Stimulated activated CD8-positive, alpha-beta memory T cell treated with anti-CD3 and anti-CD28 coated beads, Interleukin-7, amount 100 ng/mL, for 1 hour (primary cell): ENCODE measurements at places on chromosomes 2 and 18.
A peak's percentile ranks its signal among the peaks of the same experiment; 100 is the strongest.

- DNase-seq = no peak
These were observed 49.5 kb downstream of the TFCP2L1 start for GRCh38 chr2:121235542-121235941.

- DNase-seq = no peak
These were observed 118.9 kb downstream of the CCDC102B start for GRCh38 chr18:68916734-68917133.

GRCh38 chr18:9047715-9048114, 54.8 kb upstream of the NDUFV2 start:
- no peak for DNase-seq

GRCh38 chr2:241762933-241763369, 13.7 kb upstream of the GAL3ST2 start:
- peak; percentile 51 for DNase-seq

DNA sequence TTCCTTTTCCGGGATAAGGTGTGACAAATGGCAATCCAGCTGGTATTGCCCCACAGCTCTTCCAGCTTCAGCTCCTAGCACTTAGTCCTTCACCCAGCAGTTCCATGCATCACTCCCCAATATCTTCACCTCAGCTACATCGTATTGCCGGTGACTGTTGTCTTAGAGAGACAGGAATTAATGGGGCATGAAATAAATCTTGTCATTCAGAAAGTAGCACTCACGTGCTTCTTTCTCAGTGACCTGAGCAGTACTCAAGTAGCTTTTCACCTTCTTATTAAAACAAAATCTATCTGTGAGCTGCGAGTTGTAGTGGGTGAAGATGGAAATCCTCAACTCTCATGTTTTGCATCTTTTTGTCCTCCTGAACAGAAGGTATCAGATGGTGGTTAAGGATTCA, 72.8 kb downstream of the PTH2R start:
- no peak for DNase-seq

GRCh38 chr2:38170067-38170466, 94.1 kb upstream of the CYP1B1 start:
- DNase-seq = no peak

DNA sequence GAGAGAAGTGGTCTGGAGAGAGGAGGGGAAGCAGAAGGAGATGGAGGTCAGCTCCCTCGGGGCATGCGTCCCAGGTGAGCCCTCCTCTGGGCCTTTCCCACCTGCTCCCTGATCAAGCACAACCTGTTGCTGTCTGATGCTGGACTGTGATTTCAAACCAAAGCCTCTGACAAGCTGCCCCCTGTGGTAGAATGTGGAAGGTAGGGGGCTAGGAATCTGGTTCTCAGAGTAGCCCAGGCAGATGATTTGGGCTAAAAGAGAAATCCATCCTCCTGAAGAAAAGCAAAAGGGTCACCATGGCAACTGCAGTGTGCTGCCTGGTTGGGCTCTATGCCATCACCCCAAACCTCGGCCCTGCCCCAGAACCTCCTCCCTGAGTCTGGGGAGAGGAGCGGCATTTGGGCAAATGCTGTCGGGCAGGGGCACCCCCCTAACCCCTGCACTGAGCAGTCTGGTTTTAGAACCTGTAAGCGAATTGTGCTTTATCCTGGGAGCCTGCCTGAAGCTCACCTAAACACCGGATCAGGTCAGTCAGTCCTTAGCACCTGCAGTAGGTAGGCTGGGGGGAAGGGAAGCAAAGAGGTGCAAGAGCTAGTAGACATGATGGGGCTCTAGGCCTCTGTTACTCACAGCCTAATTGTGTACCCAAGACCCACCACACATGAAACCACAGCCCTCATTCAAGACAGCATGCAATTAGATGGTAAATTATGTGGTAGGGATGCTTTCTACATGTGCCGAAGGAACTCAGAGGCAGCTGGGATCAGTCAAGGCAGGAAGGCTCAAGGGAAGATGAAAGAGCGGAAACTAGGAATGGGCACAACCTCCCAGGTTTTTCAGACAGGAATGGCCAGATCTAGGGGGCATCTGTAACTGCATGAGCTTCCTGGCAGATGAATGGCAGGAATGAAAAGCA, 83.5 kb downstream of the DNMT3A start:
- DNase-seq = no peak

- DNase-seq = no peak
These were observed 64.4 kb downstream of the KLHL29 start for GRCh38 chr2:23449413-23449812.
